Nucleus accumbens (tissue), 56 donors: ENCODE measurements at places on chromosomes 11 and 22.

- no peak for DNase-seq
Measured at GRCh38 chr11:117625237-117625636, 171.8 kb downstream of the DSCAML1 start.

GRCh38 chr11:85875505-85875904 is 20.3 kb downstream of the CCDC83 start:
- DNase-seq = no peak

- no peak for DNase-seq
Measured at GRCh38 chr11:24515632-24516031, 18.8 kb downstream of the LUZP2 start.

GRCh38 chr11:129639300-129639699 is 176.3 kb upstream of the TMEM45B start:
- DNase-seq = no peak

DNA sequence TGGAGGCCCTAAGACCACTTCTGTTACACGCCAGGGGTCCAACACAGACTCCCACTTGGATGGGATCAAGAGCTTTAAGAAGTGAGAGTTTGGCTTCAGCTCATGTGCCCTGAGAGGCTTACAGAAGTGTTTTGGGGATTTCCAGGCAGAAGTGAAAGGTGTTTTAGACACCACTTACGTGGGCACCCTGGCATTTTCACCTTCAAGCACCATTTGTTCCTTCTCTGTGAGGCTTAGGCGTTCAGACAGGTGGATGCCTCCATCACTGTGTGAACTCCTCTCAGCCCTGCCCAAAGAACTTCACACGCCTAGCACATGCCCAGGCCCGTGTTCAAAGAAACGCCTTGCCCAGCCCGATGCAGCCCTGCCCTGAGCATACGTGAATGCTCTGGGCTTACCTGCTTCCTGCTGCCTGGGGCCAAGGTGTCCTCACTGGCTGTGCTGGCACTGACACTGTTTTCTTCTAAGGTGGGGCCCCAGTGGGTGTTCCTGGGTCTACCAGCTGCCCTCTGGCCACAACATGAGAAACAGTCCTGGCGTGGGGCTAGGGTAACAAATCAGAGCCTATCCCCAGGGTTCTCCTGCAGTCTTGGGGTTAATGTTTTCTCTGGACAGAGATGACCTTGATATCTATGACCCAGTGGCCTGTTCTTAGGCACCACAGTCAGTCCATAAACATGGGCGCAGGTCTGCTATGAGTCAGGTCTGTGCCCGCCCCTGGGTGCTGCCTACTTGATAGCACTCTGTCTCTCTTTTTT is 34.0 kb downstream of the AMPD3 start:
- DNase-seq = no peak

DNA sequence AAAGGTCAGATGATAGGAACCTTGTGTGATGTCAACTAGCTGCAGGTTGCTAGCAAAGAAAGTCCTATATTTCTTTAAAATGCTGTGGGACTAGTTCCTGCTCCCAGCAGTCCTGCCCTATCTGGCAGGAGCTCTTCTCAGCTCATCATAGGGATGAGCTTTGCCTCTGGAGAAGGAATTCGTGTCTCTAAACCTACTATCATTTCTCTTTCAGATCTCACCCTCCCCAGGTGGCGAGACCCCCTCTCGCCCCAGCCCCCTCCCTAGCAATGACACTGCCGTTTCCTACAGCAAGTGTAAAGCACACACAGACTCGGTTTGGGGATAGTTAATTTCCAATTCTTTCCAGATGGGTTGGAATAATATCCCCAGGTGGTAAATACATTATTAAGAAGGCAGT is 533.3 kb downstream of the OPCML start:
- no peak for DNase-seq

GRCh38 chr11:109644152-109644551 is 222.2 kb downstream of the C11orf87 start:
- DNase-seq = peak; percentile 71
